ENCODE measurements at places on chromosomes 1 and 21.

- DNase-seq, result no peak
These were observed 15.5 kb upstream of the PADI6 start for GRCh38 chr1:17356387-17357026.

DNA sequence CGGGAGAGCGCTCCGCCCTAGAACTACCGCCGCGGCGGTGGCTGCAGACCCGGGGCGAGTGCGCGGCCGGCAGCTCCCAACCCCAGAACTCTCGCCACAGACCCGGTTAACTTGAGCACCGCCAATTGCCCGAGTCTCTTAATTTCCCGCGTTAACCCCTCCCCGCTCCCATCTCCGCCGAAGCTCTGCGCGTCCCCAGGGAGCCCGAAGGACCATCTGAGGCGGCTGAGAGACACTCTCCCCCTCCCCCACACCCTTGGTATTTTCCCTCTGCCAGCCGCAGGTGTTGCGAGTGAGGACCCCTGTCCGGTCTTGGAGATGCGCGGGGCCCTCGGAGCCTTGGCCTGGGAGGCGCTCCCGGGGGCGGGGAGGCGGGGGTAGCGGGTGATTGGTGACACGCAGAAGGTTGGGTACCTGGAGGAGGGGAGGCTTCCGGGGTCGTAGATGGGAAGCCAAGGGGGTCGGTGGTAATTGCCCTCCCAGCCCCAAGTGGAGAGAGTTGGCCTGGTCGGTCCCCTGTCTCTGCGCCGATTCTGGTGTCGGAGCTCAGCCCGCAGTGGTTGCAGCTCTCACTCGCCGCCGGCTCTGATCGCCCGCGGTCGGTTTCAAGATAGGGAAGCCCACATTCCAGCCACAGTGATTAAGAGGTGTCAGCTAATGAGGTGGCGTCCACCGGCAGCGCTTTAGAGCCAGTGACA lies 858 bp upstream of the SUSD4 start:
- DNase-seq, result peak; percentile 47

- no peak for DNase-seq
These were observed 182.2 kb downstream of the AJAP1 start for GRCh38 chr1:4836574-4836973.

DNA sequence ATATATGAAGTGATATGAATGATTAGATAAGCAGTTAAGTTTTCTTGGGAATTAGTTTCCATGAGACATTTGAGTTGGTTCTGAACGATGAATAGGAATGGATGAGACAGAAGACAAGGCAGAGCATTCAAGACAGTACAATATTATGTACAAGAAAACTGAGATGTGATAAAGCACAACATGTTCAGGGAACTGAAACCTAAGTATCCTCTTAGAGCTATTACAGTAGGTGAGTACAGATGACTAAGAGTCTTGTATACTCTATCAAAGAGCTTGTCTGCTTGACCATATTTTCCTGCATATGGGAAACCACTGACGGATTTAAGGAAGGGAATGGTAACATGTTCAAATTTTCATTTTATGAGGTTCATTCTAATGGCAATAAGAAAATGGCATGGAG lies 61.6 kb downstream of the NME7 start:
- no peak for DNase-seq

DNA sequence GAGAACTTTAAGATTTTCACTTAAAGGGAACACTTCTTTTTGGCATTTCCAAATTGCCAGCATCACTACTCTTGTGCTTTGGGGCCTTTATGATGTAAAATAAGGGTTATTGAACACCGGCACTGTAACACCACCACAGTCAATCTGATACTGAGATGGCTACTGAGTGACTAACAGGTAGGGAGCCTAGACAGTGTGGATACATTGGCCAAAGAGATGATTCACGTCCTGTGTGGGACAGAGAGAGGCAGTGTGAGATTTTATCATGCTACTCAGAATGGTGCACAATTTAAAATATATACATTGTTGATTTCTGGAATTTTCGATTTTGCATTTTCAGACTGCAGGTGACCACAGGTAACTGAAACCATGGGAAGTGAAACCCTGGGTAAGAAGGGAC lies 261.6 kb downstream of the SPATA17 start:
- no peak for DNase-seq

DNA sequence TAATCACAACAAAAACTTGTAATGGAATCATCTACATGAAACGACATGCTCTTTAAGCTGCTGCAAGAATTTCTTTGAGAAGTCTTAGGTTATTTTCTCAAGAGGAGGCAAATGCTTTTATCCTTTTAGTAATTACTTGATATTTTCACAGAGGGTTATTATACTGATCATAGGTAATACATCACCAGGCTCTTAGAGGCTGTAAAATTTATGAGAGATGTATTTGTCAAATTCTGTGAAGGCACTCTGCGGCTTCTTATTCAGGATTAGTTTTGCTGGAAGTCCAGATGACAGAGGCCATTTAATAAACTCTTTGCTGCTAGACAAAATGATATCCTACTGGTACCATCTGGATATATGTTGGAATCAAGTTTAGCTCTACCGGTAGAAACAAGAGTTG lies 624.3 kb upstream of the BRINP3 start:
- DNase-seq, result no peak

DNA sequence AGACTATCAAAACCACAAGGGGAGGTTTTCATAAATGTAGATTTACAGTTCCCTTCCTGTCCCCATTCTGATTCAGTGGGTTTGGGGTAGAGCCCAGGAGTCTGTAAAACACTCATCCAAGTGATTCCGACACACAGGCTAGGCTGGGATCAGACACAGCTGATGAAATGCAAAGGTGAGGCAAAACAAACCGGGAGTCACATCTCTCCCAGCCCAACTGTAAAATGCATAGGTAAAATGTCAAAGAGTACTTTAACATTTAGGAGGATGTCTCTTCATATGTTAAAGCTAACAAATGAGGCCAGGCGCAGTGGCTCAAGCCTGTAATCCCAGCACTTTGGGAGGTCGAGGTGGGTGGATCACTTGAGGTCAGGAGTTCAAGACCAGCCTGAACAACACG lies 45.0 kb downstream of the ZNF281 start:
- DNase-seq, result no peak

DNA sequence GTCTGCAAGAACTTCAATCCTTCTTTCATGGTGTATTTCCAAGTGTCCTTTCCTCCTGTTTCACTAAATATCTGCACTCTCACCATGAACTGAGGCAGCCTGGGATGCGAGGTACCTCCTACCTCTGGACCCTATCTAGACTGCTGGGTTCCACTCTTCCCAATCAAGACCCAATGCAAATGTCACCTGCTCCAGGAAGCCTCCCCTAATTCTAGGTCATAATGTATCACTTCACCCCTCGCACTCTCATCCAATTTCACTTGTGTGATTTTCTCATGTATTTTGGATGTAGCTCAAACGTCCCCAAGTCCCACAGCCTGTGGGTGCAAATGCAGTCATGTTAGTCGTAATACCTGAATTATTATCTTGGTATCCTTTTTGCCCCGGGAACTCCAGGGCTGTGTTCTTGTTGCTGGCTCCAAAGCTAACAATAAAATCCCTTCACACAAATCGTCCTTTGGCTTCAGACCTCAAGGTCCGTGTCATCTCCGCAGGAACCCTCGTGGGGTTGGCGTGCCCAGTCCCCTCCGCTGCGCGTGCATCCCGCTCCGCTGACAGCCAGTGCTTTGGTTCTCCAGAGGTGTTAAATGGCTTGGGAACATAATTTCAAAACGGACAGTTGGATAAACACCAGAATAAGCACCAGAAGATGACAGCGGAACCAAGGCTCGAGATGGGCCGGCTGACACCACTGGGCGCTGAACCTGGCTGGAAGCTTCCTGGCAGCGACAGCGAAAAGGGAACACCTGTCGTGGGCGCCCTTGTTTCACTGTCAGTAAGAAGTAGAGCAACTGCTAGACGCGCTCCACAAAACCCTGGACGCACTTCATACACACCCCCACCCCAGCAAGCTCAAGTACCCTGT lies 1.0 kb upstream of the BACH1 start:
- peak; percentile 10 for DNase-seq

- DNase-seq, result no peak
These were observed 128.1 kb downstream of the SIPA1L2 start for GRCh38 chr1:232501854-232502253.

- DNase-seq, result no peak
These were observed 117.1 kb downstream of the TBX19 start for GRCh38 chr1:168397806-168398205.

DNA sequence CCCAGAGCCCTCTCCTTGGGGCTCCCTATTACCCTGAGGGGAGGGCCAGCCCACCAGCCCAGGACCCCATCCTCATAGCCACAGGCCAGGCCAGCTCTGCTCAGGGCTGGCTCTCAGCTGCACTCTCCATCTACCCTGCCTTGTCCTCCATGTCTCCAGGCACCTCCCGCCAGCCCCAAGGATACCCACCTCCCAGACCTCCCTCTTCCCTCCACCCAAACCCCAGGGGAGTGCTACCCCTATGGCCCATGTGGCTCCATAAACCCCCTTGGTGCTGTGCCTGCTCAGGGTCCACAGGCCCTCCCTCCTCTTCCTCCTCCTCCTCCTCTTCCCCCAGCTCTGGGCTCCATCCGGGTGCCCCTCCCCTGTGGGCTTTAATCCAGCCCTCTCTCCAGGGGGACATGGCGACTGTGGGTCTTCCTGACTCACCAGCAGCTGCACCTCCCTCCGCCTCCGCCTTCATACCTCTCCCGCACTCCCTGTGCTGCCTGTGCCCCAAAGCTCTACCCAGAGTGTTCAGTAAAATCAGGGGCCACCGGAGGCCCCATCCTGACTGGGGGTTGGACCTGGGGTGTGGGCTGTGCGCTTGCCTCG lies 9.1 kb downstream of the YBEY start:
- no peak for DNase-seq

GRCh38 chr1:9761855-9762254 lies 61.9 kb downstream of the CLSTN1 start:
- no peak for DNase-seq

DNA sequence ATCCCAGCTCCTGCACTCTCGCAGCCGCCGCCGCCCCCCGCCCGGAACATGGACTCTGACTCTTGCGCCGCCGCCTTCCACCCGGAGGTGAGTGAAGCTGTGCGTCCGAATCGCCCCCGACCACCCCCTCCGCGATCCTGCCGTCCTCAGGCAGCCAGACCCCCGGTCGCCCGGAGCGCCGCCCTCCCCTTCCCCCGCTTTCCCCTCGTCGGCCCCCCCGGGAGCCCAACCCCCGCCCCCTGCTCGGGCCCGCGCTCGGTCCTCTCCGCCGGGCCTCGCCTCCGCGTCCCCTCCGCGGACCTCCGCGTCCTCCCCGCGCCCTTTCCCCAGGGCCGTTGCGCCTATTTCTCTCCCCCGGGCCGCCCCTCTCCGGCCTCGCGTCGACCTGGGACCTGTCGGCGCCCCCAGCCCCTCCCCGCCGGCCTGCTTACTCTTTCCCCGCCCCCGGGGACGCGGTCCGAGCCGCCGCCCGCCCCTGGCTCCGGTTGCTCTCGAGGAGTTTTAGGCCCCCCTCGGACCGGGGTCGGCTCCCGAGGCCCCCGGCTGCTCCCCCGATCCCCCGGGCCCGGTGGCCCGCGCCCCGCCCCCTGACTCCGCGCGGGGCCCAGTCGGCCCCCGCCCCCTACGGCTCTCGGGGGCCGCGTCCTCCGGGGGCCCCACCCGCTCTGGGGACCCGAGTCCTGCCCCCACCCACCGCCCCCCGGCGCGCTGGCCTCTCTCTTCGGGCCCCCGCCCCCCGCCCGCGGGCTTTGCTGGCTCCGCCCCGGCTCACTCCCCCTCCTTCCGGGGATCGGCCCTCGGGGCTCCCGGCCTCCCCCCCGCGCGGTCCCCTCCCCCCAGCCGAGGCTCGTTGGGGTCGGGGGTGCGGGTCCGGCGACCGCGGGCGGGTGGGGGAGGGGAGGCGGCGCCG lies 743 bp downstream of the PHF13 start:
- DNase-seq, result peak; percentile 82

DNA sequence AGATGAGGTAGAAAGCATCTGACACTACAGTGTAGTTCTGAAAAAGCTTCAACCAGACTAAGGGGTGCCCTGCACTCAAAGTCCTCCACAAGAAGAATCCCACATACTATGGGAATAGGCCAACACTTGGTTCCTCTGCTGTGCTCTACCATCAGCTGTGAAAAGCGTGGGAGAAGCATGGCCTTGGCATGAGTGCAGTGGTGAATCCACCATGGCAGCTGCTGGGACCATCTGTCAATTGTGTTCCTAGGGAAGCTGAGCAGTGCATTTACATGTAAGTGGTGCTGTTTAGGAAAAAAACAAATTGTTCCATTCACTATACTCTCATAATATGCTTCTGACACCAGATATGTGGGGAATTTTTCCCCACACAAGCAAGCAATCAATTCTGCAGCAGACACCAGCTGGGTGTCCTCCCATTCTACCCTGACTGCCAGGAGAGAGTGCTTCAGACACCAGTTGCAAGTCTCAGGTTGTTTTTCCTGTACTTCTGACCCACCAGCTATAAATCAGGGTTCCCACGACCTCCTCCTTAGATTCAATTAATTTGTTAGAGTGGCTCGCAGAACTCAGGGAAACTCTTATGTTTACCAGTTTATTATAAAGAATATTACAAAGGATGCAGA lies 230.8 kb upstream of the CHRM3 start:
- DNase-seq, result no peak

DNA sequence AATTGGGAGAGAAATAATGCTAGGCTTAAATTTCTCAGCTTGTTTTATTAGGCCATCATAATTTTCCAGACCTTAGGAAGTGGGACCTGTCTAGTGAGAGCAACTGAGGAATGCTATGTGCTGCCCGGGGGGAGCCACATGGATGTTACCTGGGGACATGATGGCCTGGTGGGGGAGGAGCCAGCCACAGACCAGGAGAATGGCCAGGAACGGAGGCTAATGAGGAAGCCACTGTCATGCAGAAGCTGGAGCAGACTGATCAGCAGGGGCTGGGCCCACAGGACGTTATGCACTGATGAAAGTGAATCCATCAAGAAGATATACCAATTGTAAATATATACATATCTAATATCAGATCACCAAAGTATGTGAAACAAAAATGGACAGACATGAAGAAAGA lies 4.6 kb upstream of the KRTAP10-1 start:
- no peak for DNase-seq

All from ovary (tissue), 10 donors.